ENCODE measurements at places on chromosomes 12 and 14.

GRCh38 chr12:89507015-89507824, 17.4 kb downstream of the GALNT4 start:
- no peak for DNase-seq

- no peak for DNase-seq
Observed at GRCh38 chr14:78070344-78070743, 99.8 kb upstream of the NRXN3 start.

DNA sequence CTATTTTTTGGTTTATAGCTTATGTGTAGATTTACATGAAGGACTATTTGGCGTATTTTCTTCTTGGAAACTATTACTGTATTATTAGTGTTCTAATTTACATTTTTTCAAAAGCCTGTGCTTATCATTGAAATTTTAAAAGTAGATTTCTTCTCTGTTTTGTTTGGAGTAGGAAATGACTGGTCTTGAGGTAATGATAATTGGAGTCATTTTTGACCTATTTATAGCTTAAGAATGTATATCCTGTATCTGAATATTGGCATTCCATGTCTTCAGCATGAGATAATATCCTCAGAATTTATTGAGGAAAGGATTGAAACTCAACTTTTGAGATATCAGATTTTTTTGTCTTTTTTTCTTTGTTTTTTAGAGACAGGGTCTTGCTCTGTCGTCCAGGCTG, 193.4 kb downstream of the ERC1 start:
- DNase-seq = no peak

DNA sequence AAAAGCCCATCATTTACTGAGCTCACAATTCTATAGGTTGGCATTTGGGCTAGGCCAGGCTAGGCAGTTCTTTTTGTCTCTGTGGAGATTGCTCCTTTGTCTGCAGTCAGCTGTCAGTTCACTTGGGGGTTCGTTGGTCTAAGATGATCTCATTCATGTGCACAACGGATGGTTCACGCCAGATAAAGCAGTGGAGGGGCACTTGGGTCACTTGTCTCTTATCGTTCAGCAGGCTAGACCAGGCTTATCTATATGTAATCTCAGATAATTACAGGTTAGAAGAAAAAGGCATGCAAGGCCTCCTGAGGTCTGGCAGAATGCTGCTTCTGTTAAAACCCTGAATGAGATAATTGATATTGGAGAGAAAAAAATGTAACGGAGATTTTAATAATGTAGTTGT, 119.0 kb upstream of the ATP2B1 start:
- no peak for DNase-seq

- DNase-seq = peak; percentile 33
Observed at GRCh38 chr14:92589213-92589852, 75.8 kb downstream of the RIN3 start.

DNA sequence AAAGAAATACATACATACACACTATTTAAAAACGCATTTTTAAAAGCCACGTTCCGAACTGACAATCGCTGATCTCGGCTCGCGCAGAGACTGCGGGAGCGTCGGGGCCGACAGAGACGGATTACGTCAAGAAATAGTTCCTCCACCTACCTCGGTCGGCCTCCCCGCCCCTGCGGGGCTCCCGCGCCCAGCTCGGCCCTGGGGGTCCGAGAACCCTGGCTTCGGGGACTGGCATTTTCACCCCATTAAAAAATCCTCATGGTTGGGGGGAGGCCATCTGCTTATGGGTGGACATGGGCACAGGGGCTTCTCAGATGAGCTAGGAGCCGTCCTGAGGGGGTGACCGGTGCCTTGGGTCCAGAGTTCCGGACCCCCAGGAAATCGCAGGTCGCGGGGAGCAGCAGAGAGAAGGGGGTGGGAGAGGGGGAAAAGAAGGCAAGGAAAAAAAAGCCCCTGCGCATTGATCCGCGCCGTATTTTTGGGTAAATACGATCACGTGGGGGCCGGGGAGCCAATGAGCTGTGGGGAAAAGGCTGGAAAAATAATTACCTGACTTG, 324 bp upstream of the HOXC9 start:
- DNase-seq = no peak

DNA sequence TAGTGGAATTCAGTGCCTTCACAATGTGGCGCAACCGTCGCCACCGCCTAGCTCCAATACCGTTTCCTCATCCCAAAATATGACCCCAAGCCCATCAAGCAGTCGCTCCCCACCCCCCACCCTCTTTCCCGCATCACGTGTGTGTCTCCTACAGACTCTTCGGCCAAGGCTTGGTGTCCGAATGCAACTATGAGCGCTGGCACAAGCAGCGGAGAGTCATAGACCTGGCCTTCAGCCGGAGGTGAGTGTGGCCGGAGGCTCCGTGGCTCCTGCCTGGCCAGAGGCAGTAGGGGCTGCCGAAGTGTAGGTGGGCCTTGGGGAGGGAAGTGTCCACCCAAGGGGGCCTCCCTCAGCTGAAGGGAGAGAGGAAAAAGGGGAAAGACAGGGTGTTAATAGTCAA, 15.8 kb downstream of the CYP46A1 start:
- DNase-seq = no peak

DNA sequence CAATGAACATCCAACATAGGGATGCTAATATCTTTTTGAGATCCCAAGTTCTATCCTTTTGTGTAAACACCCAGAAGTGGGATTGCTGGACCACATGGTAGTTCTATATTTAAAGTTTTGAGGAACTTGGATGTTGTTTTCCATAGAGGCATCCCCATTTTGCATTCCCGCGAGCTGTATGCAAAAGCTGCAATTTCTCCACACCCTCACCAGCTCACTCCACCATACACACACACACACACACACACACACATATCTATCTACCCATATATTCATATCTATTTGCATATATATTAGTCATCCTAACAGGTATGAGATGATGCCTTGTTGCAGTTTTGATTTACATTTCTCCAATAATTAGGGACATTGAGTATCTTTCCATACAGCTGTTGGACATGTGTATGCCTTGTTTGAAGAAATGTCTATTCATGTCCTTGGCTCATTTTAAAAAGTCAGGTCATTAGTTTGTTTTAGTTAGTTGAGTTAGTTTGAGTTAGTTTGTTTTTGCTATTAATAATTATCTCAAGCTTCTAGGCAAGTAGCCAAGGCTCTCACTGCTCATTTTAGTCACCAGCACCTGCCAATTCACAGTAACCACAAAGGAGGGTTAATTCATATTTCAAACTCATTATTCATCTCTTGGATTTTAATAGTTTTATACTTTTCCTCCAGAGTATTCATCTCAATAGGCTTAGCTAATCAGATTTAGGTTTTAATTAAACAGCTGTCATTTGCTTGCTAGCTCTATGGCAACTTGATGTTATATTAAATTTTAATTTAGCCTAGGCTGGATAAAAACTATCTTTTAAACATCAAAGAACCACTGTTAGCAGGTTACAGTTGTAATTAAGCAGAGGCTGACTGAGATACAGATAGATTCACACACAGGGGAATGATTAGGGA, 1435.9 kb upstream of the TMEM132C start:
- no peak for DNase-seq

DNA sequence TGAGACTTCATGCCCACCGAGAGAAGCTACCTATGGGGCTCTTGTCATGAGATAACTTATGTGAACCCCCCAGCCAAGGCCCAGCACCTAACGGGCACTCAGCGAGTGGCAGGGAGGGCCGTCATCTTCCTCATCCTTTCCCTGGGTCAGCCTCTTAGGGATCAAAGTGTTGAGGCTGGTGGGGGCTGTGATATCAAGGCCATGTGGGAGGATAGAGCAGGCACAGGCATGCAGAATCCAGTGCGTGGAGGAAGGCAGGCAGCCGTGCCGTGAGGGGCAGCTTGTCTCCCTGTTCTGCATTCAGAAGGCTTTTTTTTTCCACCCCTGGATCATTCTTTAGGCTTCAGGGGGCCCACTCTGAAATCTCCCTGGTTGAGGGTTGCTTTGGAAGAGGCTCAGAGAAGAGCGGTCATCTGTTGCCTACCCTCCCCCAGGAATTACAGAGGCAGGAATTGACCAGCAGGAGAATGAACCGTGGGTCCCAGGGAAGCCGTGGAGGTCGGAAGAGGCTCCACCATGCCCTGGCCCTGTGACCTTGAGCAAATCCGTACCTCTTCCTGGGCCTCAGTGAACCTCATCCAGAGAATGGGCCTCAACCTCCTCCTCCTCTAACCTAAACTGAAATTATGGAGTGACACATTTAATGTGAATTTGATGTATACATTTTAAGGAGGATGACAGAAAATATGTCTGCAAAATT, 62.8 kb downstream of the BEGAIN start:
- DNase-seq = no peak

- no peak for DNase-seq
Observed at GRCh38 chr14:82528016-82528415, 994.4 kb upstream of the SEL1L start.

GRCh38 chr12:47105914-47106674, 26.3 kb upstream of the AMIGO2 start:
- no peak for DNase-seq

- no peak for DNase-seq
Observed at GRCh38 chr12:31507966-31508365, 83.0 kb downstream of the DENND5B start.

DNA sequence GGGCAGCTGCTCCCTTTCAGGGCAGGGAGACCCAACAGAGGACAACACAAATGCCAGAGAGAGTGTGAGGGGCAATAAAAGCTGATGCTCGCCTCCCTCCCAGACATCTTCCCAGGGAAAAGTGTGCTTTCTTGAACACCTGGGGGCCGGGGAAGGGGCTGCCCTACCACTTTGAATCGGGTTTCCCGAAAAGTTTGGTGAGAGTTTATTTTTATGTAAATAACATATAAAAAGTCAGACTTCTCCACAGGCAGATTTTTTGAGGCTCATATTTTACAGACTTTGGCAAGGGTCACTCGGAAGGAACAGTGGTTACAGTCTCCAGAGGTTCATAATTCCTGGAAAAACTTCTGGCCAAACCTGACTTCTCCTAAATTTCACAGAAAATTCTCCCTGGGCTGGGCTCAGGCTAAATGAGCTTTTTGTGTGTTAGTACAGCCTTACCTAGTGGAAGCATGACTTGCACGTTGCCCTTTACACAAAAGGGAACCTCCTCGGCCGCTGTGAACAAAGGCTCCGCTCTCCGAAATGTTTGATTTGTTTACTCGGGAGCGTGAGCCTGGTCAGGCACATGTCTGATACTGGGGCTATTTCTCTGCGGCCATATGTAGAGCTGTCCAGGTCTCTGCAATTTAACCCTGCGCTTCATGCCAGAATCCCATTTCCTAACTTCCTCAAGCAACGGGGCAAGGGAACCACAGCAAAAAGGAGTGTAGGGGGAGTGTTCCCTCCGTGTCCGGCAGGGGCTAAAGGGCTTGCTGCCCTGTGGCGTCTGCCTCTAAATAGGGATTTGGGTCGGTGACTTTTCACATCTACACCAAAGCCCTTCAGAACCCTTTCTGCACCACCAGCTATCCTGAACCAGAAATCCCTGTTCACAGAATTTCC, 3.4 kb downstream of the RTL1 start:
- DNase-seq = no peak

DNA sequence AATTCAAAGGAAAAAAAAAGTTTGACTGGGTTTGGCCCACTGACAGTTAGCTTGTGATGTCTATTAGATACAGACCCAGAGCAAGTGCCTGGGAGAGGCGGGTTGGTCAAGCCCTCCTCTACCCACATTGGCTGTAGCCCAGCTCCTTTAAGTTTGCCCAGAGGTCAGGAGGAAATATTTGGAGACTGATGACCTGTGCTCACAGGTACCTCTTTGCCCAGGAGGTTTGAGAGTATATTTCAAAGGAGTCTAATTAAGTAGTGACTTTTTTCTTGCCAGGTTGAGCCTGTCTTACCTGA, 21.8 kb upstream of the PDE1B start:
- DNase-seq = no peak

GRCh38 chr14:70008284-70009262, 129.4 kb downstream of the SMOC1 start:
- DNase-seq = no peak

DNA sequence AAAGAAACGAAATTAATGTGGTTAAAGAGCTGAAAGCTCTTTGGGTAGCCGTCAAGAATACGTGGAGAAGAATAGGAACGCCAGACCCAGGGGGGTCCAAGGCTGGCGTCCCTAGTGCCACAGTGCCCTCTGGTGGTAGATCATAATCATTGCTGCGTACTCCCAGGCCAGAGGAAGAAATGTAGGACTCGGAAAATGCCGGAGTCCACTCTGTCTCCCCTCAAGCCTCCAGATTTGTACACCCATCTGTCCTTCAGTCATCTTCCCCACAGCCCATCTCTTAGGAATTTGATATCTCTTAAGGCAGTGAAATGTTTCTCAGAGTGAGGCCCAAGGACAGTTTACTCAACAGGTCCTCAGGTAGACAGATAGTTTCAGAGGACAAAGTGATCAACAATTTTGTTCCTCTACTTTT, 25.4 kb upstream of the PLEKHG6 start:
- peak; percentile 55 for DNase-seq

DNA sequence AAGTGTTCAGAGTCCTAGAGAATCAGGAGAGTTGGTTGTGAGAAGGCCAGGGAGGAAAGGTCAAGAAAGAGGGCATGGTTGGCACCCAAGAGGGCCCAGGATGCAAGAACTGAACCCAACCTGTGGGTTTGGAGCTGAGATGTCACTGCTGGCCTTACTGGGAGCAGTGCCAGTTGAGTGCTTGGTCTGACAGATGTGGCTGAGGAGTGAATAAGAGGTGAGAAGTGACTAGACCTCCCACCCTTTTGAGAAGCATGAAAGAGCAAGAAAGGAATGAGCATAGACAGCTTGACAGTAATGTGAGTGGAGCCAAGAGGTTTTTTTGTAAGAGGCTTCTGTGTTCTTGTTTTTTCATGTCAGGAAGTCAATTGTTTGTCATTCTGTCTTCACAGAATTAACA, 95.3 kb downstream of the FGD4 start:
- no peak for DNase-seq

DNA sequence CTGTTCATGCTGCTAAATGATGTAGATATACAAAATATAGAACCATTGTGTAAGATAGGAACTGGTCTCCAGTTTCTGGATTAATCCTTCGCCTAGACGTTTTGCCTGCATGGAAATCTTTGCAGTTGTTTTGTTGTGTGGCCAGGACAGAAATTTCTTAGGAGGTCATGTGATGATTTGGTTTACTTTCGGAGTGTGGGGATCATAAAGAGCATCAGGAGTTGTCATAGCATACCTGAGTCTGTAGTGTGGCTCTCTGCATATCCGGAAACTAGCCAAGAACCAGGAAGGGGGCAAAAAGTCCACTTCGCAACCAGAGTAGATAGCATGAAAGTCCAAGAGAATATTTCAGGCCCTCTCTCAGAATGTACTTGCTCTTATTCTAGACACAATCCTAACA, 3.1 kb downstream of the SAMD4A start:
- DNase-seq = no peak

- DNase-seq = no peak
Observed at GRCh38 chr14:73209953-73210352, 27.4 kb upstream of the PAPLN start.

- no peak for DNase-seq
Observed at GRCh38 chr12:49548822-49549648, 10.2 kb downstream of the KCNH3 start.

- no peak for DNase-seq
Observed at GRCh38 chr12:111149299-111149698, 219.6 kb downstream of the PHETA1 start.

GRCh38 chr14:94945615-94946014, 175.7 kb upstream of the GSC start:
- DNase-seq = peak; percentile 69
